ENCODE measurements at places on chromosomes 1 and 21.
A peak's percentile ranks its signal among the peaks of the same experiment; 100 is the strongest.

GRCh38 chr1:40853113-40853884, 8.9 kb downstream of the CITED4 start:
- DNase-seq = no peak

- DNase-seq = no peak
Measured at GRCh38 chr1:51525295-51525694, 6.2 kb upstream of the EPS15 start.

DNA sequence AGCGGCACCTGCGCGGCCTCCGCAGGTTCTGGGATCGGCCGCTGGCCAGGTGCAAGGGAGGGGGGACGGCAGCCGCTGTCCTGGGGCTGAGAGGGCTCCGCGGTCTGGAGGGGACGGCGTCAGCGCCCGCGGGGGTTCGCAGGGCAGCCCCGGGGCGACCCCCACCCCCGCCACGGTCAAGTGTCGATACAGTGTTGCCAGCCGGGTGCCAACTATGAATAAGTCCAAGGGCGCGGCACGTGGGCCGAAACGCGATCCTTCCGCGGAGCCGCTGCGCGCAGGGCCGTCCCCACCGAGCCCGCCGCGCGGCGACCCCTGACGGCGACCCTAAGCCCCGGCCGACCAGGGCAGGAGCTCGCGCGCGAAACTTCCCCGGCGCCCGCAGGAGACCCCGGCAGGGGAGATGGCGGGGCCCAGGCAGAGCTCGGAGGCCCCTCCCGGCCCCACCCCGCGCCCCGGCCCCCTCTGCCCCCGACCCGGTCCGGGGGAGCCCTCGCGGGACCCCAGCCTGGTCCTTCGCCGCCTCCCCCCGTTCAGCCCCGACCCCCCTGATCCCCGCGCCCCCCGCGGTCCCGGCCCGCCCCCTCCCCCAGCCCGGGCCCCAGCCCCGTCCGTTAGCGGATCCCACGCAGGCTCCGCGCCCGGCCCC, 586 bp upstream of the AGPAT3 start:
- DNase-seq = peak; percentile 57

GRCh38 chr1:174352117-174352516, 95.6 kb upstream of the GPR52 start:
- DNase-seq = no peak

- no peak for DNase-seq
Measured at GRCh38 chr1:8392522-8392921, 74.6 kb downstream of the SLC45A1 start.

GRCh38 chr1:83561346-83561745, 437.6 kb downstream of the TTLL7 start:
- DNase-seq = no peak

GRCh38 chr1:119097380-119097779, 43.1 kb downstream of the WARS2 start:
- no peak for DNase-seq

- no peak for DNase-seq
Measured at GRCh38 chr1:36174713-36175112, 18.8 kb downstream of the MAP7D1 start.

DNA sequence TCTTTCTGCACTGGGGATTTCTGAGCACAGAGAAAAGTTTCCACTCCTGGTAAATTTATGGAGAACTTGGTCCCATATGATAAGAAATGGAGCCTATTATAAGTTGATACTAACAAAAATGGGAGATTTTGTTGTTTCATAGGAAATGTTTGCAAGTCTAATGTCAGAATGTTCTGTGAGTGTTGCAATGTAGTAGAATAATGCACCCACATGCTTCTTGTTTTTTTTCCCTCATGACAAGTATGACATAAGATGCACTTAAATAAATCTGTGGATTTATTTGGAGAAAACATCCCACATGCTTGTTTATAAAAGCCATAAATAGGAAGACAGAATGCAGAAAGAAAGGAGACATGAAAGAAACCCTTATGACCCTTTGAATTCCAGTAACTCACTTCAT, 50.8 kb upstream of the KCNJ6 start:
- no peak for DNase-seq

DNA sequence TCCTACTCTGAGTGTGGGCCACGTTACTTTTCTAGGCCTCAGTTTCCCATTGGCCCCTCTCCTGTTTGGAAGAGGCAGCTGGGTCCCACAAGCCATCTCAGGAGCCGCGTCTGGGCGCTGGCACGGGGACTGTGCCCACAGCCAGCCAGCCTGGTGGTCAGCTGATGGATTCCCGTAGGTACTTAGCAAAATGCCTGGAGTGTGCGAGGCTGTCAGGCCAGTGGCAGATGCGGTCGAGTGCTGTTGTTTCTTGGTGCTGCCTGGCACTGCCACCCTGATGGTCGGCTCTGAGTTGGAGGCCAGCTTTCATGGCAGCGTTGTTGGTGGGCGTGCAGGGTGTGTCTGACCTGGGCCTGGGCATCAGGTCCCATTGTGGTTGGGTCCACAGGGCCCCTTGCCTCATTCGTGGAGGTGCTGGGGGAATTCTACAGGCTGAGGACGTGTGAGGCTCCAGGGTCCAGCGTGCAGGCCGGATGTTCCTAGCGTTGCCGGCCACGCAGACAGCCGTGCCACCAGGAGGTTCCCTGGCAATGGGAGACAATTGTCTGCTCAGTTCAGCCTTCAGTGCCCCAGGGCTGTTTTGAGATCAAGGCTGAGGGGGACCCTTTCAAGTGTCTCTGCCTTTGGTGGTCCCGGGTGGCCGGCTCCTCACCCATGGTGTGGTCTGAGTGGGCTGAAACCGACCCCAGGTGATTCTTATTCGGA, 20.9 kb downstream of the SKI start:
- DNase-seq = no peak

- no peak for DNase-seq
Measured at GRCh38 chr21:37593015-37593414, 226.4 kb downstream of the DYRK1A start.
